ENCODE measurements at places on chromosomes 2 and 18. TPM values are rescaled to one million over a fixed set of nuclear protein-coding genes. Genes with fewer than 3 reads are reported as not detected.

DNA sequence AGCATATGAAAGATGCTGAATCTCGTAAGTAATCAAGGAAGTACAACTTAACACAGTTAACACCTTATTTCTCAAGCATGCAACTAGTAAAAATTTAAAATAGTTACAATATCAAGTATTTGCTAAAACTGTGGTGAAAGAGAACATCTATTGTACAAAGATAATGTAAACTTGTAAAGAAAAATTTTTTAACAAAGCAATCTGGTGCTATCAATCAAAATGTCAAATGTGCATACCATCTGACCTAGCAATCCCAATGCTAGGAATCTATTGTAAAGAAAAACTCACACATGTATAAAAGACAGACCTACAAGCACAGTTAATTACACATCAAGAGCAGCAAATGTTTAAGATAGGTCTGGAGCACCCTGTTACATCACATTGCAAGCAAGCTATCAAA lies 90.1 kb downstream of the SLC66A3 start:
- no peak for DNase-seq

The RBM44 gene
- 4.5 TPM for total RNA-seq

- DNase-seq = no peak
Observed at GRCh38 chr2:236982693-236983455, 102.8 kb upstream of the COPS8 start.

GRCh38 chr2:205570648-205571047 lies 111.7 kb upstream of the NRP2 start:
- DNase-seq = no peak

DNA sequence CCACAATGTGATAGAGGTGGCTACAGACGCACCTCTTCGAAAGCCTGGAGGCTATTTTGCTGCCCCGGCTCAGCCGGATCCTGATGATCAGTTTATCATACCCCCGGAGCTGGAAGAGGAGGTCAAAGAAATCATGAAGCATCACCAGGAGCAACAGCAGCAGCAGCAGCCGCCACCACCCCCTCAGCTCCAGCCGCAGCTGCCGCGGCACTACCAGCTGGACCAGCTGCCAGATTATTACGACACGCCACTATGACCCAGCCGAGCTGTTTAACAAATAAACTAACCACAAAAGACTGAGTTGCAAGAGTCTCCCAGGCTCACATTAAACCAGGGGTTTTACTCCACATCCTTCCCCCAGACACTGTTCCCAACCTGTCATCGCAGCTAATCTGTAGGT lies 263.8 kb downstream of the PHLPP1 start:
- DNase-seq = no peak

The LYG1 gene
- total RNA-seq = 2.0 TPM

GRCh38 chr2:74026687-74027241 lies 42.1 kb downstream of the TET3 start:
- DNase-seq = no peak

GRCh38 chr2:151334082-151334815 lies 23.1 kb upstream of the TNFAIP6 start:
- no peak for DNase-seq

DNA sequence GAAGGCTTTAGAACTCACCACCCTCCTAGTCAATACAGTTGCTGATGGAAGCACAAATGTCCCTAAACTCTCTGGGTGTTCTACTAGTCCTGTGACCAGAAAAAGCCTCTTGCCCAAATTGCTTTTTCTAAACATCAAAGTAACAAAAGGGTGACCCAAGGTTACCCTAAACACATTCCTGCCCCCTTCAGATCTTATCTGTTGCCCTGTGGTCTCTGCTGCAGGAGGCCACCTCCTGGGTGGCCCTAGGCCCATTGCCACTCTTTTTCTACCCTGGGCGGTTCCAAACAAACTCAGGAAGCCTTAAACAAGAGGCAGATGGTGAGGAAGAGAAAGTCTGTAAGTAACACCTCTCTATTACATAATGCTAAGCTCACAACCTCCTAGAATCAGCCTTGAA lies 3.3 kb downstream of the RNF152 start:
- DNase-seq = no peak

GRCh38 chr2:31762085-31762484 lies 181.3 kb upstream of the SRD5A2 start:
- no peak for DNase-seq

DNA sequence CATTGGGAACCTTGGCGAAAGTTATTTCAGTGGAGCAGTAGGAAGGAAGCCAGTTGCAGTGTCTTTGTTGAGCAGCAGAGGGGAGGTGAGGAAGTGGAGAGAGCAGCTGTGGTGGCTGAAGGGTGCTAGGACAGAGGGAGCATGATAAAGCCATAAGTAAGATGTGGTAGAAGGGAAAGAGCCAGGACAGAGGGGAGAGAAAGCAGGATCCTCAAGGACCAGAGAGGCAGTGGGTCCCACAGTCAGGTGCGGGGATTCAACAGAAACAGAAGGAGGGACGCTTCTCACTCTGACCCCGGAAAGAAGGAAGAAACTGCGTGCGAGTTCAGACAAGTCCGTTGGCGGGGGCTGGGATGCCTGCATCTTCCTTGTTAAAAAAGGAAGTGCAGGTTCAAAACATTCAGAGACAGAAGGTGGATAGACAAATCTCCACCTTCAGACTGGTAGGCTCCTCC lies at the start of gene CXCR2:
Gene CXCR2 (plus strand): TSS at position 403 of the 455 bp plus-strand sequence. CDS start 8,774 bp downstream, outside the sequence.
- DNase-seq = peak; percentile 19

- DNase-seq = no peak
Observed at GRCh38 chr18:76489081-76489480, 6.0 kb downstream of the ZNF516 start.

GRCh38 chr2:79984476-79984875 lies 320.1 kb downstream of the LRRTM1 start:
- DNase-seq = no peak

DNA sequence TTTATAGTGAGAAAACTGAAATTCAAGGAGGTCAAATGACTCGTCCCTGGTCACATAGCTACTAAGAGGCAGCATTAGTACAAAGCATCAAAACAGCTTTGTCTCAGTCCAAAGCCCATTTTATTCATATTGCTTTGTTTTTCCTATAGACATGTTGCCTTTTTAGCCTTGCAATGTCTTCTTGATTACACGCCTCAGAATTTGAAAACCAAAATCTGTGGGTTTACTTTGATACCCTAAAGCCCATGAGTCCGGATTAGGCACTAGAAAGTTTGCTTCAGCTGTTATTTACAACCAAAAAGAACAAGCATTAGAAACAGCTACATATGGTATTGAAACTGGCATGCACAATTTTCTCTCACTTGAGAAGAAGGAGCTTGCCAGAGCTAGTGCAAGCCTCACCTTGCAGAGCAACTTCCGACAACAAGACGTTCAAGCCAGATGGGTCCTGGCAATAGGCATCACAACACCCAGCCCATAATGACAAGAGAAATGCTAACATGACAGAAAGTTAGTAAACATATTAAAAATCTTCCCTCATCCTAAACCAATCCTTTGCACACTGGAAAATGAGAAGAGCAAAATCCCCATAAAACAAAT lies 276.8 kb downstream of the RIT2 start:
- DNase-seq = no peak

DNA sequence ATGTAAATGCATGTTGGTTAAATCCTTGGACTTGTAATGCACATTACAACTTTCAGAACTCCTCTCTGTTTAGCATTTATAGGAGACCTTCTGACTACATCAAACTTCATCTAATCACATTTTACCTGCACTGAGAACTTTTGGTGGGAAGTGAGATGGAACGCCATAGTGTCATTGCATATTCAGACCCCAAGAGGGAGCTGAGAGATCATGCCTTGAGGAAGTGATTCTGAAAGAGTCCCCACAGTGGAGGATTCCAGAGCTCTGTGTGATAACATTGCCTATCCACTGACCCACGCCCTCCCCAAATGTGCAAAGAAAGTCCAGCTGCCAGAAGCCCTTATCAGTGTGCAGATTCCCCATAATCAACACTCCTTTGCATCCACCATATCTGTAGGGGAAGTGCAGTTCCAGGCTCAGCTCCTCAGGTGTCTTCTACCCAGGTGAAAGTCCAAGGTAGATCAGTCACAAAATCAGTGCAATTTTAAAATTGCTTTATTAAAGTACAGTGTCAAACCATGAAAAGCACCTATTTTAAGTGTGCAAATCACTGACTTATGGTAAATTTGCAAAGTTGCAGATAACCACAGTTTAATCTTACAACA lies 212.4 kb downstream of the RPIA start:
- peak; percentile 41 for DNase-seq

DNA sequence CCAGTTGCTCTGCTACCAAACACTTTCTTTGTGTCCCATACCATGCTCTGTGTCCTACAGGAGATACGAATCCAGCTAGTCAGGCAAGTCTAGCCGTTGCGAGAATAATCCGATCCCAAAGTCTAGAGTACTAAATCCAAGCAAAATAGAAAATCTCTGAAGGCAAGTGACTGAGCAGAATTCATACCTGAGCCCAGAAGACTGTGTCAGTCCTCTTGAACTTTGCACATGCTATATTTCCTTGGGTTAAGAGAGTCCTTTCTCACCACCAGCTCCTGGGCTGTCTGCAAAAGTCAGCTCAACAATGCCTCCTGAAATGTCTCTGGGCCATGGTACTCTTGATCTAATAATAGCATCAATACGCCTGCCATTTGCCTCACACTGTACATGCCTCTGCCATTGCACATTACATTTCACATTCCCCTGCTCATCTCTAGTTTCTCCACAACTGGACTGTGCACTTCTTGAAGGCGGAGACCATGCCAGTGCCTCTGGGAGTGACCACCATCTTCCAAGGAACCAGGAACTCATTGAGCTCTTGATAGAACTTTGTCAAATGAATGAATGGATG lies 265.8 kb upstream of the ID2 start:
- DNase-seq = no peak

DNA sequence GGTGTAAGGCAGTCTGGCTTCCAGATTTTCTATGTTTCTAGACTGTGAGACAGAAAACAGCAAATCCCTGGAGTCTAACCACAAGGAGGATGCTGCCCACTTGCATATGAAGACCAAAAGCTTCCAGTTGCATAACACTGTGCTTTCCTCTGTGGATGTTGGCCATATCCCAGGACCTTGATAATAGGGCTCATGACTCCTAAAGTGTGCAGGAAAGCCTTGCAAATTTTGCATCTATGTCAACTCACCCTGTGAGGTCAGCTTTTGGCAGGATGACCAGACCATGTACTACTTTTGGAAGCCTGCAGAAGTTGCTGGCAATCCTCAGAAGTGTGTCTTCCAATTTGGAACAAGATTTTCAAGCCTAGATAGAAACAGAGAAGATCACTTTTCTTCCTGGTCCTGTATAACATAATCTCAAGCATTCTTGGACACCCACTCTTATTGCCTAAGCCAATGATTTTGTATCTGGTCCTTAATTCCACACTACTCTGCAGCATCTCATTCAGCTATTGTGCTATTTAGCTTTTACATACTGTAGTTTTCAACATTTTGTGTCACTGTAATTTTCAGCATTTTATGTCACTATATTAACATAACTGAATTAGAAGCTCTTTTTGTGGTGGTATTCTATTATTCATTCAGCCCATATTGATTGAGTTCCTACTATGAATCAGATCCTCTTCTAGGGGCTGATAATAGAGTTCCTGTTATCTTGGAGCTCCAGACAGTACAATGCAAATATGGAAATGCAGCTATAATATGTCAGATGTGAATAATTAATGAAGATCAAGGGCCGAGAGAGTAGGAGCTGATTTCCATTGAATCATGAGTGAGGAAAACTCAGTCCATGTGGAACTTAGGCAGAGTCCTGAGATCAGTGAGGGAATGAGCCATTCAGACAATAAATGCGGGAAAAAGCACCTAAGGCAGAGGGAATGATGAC lies 85.3 kb upstream of the RAB27B start:
- DNase-seq = no peak

- no peak for DNase-seq
Observed at GRCh38 chr2:148513427-148513826, 131.1 kb upstream of the EPC2 start.

DNA sequence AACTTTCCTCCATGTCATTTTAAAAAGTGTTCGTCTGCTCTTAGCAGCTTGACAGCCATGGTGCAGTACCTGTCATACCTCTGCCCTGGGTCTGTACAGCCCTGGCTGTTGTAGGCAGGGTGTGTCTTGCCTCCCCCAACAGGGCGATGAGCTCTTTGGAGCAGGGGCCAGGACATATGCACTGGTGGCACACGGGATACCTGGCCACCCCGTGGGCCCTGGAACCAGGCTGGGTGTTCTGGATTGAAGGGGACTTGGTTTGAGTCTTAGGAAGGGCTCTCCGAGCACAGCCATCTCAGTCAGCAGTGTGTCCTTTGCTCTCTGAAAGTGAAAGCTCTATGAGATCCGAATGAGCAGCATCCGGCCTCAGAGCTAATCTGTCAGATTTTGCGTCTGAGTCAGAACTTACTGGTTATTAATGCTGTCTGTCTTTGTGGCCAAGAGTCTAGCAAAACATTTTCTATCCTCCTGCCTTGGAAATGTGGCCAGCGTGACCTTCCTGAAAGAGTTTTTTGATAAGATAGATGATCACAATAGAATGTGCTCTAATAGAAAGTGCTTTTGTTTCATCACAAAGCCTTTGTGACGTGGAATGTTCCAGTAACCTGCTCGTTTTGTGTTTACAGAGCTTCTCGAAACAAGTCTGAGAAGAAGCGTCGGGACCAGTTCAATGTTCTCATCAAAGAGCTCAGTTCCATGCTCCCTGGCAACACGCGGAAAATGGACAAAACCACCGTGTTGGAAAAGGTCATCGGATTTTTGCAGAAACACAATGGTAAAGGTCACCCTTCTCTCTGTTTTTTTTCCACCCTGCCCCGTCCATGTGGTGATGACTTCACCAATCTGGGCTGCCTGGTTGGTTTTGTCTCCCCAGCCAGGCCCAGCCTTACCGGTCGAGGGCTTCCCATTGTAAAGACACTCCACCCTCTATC lies 77.3 kb upstream of the RPL31 start:
- DNase-seq = peak; percentile 70

The SYT4 gene
- total RNA-seq = 1.7 TPM

The ERMN gene
- 13.0 TPM for total RNA-seq

- DNase-seq = no peak
Observed at GRCh38 chr2:219643788-219644398, 16.5 kb downstream of the SLC4A3 start.

- DNase-seq = no peak
Observed at GRCh38 chr2:218859556-218859987, at the start of gene WNT6. WNT6 (plus strand) TSS chr2:218859805; CDS start chr2:218860038, 233 bp downstream.

The NMS gene
- not detected for total RNA-seq

DNA sequence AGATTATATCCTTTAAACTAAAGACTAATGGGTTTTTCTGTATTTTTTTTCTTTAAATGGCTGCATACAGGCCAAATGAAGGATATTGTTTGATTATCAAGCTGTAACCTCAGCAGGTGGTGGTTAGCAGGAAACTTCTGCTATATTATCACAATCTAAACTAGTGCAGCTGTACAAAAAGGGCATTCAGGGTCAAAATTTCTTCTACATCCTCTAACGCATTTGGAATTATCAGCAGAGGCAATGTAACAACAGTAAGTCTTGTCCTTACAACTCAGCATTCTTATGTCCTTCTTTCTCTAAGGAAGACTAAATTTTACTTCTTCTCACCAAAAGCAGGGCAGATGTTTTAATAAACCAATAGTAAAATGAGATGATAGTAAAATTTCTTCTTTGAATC lies 135.8 kb upstream of the FN1 start:
- DNase-seq = no peak

GRCh38 chr18:50947899-50948298 lies 19.9 kb upstream of the ELAC1 start:
- no peak for DNase-seq
